ENCODE measurements at places on chromosomes 3 and 15.

DNA sequence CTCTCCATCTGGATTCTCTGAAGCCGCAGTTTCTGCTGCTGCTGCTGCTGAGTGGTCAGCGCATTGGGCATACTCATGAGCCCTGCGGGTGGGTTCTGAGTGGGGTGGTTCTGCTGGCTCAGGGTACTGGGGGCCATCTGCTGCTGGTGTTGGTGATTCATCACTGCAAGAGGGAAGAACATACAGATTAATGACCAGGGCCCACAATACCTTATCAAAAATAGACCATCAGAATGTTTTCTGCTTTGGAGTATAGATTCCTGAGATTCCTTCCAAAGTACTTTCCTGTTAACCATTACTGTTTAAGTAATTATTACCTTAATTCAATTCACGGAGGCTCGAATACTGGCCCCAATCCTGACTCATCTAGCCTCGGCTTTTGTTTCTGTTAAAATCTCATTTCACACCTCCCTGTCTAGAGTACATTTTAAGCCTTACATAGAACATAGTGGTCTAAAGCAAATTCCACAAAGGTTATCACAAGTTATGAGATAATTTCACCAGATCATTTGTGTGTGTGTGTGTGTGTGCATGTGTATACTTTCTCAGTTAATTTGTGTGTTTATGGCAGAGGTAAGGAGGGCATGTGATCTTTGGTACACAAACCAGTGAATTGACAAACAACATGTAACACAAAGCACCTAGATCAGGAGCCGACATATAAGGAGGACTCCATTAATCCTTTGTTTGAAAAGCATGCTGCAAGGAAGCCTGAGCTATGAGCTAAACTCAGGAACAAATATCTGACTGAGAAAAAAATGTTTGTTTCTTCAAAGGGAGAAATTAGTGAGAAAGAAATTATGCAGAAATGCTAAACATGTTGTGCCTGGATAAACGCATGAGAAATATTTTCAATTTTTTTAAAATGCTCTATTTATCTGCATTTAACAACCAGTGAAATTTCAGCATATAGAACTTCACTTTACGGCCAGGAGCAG, 68.1 kb downstream of the TM4SF4 start:
- no peak for DNase-seq

- no peak for DNase-seq
Measured at GRCh38 chr3:132721479-132722164, 587 bp downstream of the NPHP3 start.

DNA sequence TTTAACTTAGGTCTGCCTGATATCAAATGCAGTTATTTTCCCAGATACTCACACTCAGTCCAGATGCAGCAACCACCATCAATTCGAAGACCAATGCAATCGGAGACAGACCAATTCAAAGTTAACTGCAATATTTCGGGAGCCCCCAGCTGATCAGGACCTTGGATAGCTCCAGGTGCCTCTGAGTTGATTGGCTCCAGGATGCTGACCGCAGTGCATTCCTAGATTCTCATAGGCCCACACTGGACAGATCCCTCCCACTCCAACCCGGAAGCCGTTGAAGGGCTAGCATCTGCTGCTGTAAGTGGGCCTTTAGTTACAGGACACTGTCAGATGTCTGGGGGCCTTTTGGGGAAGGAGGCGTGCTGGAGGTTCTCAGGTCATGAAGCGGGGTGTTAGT, 89.5 kb upstream of the ATP2B2 start:
- DNase-seq = peak; percentile 5

- no peak for DNase-seq
Measured at GRCh38 chr15:67750371-67750770, 74.9 kb upstream of the SKOR1 start.

- no peak for DNase-seq
Measured at GRCh38 chr3:155112661-155113389, 32.7 kb downstream of the MME start.

- DNase-seq = no peak
Measured at GRCh38 chr3:181050738-181051137, 61.2 kb upstream of the DNAJC19 start.

- no peak for DNase-seq
Measured at GRCh38 chr3:112411425-112411824, 78.5 kb downstream of the CD200 start.

DNA sequence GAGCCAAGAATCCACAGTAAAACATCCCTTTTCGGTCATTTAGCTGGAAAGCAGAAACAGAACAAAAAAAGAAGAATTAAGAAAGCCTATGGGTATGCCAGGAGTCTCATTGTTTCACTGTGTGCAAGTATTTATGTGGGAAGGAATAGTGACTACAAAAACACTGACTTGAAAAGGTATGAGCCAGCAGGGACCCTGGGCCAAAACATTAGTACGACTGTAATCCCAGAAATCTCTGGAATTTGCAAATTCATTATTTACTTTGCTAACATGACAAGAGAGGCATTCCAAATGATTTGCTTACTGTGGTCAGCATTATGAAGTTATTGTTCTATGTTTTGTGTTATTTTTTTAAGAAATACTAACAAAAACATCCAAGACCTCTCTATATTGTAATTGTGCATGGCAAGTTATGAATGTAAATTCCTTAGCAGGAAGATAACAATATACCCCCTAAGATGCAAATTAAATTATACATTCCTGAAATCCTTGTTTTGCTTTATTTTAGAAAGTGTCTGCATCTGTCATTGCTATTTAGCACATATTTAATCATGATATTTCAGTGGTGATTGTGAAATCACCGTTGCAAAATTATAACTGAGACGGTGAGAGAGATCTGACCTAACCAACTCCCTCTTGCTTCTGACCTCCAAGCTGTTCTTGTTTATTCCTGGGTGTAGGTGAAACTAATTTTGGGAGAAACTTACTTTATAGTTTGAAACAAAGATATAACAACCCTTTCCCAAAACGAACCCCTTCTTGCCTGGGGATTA, 299.2 kb downstream of the ZPLD1 start:
- no peak for DNase-seq

- DNase-seq = no peak
Measured at GRCh38 chr3:157285966-157286365, 126.0 kb upstream of the CCNL1 start.

DNA sequence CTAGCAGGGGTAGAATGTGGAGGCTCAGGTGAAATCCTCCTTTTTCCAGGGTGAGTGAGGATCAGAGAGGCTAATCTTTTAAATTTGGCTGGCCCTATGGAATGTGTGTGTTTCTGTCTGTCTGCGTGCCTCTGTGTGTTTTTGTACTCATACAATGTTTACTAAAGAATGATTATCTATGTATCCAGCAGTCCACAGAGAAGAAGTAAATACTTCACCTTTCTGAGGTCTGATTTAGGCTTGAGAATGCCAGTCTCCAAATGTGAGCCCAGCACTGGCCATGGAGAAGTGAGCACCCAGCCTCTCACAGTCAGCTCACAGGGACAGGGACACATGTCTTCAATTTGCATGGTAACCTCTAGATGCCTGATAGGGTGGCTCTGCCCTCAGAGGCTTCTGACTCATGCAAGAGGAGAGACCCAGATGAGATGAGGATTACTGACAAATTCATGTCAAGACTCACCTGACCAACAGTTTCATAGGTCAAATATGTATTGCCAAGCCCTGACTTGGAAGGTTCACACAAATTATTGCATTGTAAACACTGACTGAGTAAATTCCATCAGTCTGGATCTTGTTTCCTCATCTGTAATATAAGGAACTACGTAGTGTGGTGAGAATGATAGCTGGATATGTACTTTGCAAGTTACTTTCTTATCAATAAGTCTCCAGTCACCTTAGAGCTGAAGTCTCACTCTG, 31.0 kb downstream of the ENTPD3 start:
- DNase-seq = peak; percentile 35

DNA sequence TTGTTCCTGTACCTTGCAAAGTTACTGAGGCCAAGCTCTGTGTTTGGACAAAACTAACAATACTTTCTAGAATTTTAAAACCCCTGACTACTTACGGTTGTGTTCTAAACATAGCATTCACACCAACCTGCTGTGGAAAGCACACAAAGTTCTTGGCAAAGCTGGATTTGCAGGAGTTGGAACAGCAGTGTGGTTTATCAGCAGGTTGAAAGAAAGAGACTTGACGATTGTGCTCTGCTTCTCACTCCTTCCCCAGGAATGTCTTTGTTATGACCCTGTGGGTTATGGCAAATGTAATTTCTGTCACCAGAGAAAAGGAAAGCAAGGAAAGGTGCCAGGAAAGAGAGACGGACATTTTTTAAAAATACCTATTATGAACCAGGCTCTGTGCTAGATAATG, 165.5 kb upstream of the TGFBR2 start:
- DNase-seq = no peak

DNA sequence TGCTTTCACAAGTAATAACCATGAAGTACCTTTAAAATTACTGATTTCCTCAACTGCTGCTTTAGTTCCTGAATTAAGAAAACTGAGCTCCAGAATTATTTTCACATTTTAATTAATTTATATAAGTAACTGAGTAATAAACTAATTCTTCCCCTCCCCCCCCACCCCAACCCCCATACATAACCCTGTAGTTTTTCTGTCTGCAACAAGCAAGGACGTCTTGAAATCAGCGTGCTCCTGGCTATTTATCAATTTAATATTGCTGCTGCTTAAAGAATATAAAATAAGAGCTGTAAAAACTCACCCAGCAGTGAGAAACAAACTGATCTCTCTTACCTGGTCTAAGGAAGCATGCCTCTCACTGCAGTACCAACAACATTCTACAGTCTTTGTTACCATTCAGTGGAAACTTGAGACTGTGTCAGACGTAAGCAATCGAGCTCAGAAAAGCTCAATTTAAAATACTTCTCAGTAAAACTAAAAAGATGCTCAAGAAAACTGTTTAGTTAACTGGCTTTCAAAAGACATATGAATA, 121.0 kb downstream of the TFDP2 start:
- DNase-seq = peak; percentile 41

DNA sequence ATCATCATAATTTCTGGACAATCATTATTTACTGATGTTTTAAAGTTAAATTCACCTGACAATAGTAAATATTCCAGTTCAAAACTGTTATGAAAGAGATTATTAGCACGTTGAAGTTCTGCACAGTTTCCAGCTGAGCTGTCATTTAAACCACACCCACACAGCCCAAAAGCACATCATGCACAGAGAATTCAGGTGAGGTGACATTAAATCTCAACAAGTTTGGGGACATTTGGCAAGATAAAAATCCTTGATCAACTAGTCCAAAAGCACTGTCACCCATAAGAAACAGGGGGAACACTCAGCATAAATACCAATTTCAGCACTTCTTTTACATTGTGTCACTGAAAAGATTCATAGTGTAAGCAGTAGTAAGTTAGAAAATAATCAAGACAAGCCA, 6.9 kb downstream of the NCEH1 start:
- DNase-seq = no peak

GRCh38 chr3:47362701-47363100, 18.1 kb upstream of the PTPN23 start:
- DNase-seq = no peak

DNA sequence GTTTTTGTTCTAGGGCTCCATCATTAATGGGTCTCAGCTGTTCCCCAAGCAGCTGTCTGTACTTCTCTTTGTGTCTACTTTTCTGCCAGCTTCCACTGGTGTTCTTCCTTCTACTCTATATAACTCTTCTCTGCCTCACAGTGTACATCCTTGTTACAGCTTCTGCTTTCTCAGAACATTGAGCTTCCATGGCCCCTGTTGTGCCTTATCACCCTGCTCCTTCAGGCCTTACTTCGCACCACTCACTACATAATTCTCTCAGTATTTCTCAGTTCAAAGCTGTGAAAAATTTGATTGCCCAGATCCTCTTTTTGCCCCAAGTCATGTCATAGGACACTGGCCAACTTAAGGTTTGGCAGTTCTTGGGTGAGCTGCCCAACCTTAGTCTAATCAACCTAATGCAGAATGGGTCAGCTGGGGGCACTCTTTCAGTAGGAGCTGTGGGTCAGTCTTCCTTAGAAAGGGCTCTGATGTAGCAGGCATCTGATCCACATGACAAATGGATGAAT, 28.9 kb downstream of the CSTA start:
- DNase-seq = no peak

- DNase-seq = no peak
Measured at GRCh38 chr3:149765762-149766334, 13.6 kb upstream of the COMMD2 start.

GRCh38 chr15:72991026-72991425, 61.2 kb upstream of the NEO1 start:
- DNase-seq = no peak

- no peak for DNase-seq
Measured at GRCh38 chr3:58176827-58177489, 33.8 kb downstream of the DNASE1L3 start.

DNA sequence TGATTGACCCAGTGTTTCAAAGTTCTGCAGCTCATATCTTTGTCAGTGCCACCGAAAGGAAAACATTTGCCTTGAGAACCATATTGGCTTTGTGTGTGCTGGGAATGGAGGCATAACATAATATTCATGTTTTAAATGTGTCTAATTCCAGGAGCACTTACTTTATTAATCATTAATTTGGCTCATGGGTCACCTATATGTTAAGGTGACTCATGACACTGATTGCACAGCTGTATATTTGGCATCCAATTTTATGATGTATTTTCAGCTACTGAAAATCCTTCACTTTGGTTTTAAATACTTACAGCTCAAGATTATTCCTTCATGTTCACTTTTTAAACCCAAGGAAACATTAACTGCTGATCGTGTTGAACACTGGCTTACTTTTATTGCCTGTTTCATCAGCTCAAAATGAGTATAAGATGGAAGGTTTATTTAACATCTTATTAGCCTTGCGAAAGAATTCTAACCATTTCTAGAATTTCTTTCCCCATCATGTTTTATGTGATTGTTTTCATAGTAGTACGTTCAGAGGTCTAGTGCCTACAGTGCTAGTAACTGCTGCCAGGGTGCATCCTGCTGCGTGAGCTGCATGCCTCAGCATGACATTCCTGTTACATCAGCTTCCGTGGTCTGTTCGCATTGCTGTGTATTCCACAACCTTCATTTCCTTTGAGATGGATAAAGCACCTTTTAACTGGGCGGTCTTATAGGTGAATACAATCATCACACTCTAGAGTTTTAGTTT, 63.7 kb downstream of the LRCH3 start:
- DNase-seq = peak; percentile 50

DNA sequence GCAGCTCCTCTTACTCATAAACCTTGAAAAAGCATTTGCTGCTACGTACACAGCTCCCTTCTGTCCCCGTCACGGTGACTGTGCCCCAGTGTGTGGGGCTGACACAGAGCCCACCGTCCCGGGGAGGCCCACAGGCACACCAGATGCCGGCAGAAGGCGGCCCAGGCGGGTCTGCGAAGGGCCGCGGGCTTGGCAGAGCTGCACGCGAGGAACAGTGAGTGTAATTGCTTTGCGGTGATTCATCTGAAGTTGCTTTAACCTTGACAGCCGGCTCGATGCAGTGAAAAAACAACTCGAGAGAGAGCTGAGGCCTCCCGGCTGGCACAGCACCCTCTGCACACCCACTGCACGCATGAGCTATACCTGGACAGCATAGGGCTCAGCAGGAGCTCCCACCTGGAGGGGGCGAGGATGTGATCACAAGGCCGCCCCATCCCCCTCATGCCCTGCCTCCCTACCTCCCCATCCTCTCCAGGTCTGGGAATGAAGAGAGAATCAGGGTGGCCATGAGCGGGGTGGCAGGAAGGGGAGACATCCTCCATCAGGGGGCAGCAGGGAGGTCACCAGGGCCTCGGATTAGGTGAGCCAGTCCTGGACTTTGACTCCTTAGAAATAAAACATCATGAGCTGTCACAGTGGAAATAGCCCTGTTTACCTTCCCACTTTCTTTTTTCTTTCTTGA, 172.7 kb downstream of the MEGF11 start:
- no peak for DNase-seq

All from keratinocyte (primary cell).